ENCODE measurements at places on chromosomes 12 and 14. TPM values are rescaled to one million over a fixed set of nuclear protein-coding genes. Genes with fewer than 3 reads are reported as not detected.

The ETFBKMT gene
- 1.8 TPM for polyA plus RNA-seq

The DTX1 gene
- 0.64 TPM for polyA plus RNA-seq

The CYP27B1 gene
- polyA plus RNA-seq = not detected

The TSPAN9 gene
- polyA plus RNA-seq = 0.09 TPM
